ENCODE measurements at places on chromosomes 2 and 18. TPM values are rescaled to one million over a fixed set of nuclear protein-coding genes. Genes with fewer than 3 reads are reported as not detected.

GRCh38 chr2:7264791-7265190, 347.6 kb downstream of the RNF144A start:
- DNase-seq = no peak

GRCh38 chr18:23359421-23359820, 93.7 kb upstream of the RIOK3 start:
- no peak for DNase-seq

DNA sequence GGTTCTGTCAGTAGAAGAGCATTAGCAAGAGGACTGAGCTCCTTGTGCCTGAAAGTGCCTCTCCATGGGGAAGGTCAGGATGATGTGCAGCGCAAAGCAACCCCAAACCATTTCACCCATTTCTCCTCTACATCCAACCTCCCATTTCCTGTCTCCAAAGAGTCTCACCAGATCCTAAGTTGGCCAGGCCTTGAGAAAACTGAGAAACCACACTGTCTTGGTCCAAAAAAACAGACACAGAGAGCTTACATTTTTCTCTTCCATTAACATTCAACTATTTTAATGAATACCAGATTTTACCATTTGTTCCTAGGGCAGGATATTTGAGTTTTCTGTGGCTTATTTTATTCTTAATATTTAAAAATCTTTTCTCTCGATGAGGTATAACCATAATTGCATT, 195.0 kb downstream of the EPHA4 start:
- no peak for DNase-seq

The POMC gene
- 4.6 TPM for total RNA-seq

The EPHA4 gene
- total RNA-seq = 0.59 TPM

The BOD1L2 gene
- total RNA-seq = not detected

All from activated CD8-positive, alpha-beta memory T cell treated with anti-CD3 and anti-CD28 coated beads, Interleukin-2, amount 10 ng/mL, durations not matched to agents 7 days and 5 days (primary cell).